ENCODE measurements at places on chromosomes 11 and 22.

- no peak for DNase-seq
These were observed 61.4 kb upstream of the CTSC start for GRCh38 chr11:88398791-88399570.

GRCh38 chr11:79471071-79471844 lies 30.4 kb upstream of the TENM4 start:
- DNase-seq = no peak

GRCh38 chr11:80462211-80462610 lies 1021.4 kb upstream of the TENM4 start:
- no peak for DNase-seq

DNA sequence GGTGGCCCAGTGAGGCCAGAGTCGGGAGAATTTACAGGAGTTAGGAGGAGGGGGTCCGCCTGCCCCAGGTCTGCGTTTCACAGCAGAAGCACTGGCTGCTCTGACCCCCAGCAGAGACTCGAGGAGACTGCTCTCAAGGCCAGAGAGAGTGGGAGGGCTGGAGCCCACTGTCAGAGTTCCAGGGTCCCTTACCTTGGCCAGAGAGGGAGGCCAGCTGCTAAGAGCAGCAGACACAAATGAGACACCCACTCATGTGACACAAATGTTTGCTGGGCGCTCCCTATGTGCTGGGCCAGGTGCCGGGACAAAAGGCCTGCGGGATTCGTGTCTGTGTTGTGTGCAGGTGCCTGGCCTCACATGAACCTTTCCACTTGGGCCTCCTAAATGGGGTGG lies 2.8 kb upstream of the TNFRSF13C start:
- DNase-seq = no peak

DNA sequence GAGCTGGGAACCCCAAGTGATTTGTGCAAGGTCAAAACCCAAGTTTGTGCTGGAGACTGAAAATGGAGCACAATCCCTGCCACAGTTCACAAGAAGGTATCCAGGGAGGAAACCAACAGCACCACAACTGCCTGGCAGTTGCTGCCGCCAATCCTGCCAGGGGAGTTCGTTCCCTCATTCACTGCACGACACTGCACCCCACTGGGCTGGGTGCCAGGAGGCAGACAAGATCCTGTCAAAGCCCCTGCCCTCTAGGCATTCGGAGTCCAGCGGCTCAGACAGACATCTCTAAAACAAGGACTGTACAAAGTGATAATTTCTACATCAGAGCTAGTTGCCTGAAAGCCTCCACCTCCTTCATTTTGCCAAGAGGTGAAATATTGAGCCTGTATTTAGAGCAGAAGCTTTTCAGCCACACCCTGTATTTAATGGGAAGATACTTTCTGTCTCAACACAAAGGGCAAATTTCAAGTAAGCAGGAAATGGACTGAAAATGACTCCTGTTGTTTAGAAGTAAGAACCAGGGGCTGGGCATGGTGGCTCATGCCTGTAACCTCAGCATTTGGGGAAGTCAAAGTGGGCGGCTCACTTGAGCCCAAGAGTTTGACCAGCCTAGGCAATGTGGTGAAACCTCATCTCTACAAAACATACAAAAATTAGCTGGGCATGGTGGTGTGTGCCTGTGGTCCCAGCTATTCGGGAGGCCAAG lies 277.4 kb upstream of the NARS2 start:
- DNase-seq = no peak

GRCh38 chr11:31822927-31823643 lies 12.0 kb upstream of the PAX6 start:
- DNase-seq = no peak

GRCh38 chr11:64533501-64533900 lies 57.5 kb upstream of the SLC22A12 start:
- DNase-seq = no peak

DNA sequence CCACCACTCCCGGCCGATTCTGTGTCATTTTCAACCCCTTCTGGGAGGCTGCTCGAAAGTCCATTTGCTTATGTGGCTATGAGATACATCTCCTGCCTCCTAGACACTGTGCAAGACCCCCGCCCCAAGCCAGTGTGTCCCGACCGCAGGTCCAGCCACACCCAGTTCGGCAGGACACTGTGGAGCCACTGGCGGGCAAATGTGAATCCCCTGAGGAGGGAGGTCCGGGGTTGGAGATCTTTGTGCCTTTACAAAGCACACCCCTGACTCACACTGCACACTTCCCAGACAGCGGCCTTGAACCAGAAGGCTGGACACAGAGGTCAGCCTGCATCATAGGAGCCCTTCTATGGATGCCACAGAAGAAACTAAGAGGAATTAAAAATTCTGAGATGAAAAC lies 17.4 kb downstream of the FXYD6 start:
- no peak for DNase-seq

GRCh38 chr11:15327786-15328231 lies 213.1 kb downstream of the INSC start:
- peak; percentile 77 for DNase-seq

DNA sequence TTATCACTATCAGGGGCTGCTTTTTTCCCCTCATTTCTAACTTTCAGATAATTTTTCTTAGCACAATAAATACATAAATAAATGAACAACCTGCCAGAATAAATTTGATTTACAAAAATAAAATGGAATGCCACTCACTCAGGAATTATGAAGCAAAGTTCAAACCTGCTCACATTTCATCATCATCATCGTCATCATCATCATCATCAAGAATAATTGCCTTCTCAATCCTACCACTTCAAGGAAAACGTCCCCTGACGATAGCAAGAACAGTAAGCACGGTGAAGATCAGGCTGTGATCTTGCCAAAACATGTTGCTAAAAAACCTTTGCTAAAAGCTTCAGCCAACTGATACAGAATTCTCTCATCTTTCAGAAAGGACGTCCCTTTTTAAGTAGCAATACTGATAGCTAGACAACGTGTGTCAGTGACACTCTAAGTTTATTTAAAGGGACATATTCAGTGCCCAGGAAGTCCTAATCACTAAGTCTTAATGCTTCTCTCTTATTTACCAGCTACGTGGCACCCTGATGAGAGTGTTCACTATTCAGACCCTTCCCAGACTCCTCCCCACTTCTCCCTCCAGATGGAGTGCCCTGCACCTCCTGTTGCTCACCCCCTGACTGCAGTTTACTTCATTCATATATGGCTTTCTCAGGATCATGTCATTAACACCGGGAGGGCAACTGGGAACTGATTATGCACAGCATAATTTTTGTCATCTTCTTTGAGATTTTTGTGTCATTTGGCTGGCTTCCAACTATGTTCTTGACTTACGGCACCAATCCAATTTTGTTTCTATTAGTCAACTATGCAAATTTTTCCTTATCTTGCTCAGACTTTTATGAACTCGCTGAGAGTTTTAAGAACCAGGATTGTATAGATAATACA lies 200.1 kb upstream of the GUCY1A2 start:
- DNase-seq = peak; percentile 13

DNA sequence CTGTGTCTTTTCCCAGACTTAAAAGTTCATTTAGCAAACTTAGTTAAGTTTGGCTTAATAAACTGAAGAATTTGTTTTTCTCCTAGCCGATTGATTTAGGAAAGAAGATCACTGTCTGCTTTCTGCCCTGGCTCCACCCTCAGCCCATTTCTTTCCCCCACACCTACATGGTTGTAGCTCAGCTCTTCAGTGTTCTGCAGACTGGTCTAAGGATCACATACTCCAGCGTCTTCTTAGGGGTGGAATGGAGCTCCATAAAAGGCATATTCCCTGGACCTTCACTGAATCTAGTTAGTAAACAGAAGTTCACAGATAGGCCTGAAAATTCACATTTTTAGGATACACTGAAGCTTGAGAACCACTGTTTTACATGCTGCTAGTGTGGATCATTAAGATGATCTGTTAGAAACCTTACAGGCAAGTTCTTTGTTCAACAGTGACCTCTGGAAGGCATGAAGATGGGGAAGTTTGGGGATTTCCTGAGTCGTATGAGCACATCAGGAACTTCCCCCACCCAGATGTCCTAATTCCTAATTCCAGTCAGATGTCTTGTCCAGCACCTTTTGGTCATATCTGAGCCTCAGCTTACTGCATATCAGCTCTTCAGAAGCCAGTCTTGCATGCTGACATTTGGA lies 16.8 kb downstream of the PIWIL4 start:
- DNase-seq = no peak

DNA sequence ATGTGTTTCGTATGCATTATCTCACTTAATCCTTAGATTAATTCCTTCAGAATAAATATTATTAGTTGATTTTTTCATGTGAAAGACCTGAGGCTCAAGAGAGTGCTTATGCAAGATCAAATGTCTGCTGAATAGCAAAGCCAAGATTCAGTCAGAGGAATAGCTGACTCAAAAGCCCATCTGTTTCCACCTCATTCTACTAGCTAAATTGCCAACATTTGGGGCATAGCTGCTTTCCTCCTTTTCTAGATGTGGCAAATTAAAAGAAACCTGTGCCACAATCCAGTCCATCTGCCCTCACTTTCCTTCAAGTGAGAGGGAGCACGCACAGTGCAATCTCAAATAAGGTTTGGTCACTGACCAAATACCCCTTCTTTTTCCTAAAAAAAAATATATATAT lies 121.1 kb downstream of the PAX6 start:
- no peak for DNase-seq

DNA sequence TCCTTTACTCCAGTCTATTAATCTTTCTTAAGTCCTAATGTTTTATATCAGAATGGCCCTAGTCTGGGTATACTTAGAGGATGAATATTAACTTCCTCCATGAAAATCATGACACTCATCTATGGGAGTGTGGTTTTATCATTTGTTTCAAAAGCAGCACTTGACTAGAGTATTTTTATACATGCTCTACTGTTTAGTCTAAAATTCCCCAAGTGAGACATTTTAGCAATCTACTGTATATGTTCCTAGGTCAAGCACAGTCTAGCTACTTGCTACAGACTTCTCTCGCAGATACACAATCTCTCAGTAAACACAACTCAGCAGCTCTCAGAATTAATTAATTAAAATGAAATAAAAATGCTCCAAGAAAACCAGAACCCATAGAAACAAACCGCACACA lies 2.9 kb upstream of the HBB start:
- DNase-seq = no peak

GRCh38 chr11:60788401-60789125 lies 3.4 kb downstream of the MS4A10 start:
- no peak for DNase-seq

- no peak for DNase-seq
These were observed 8.4 kb upstream of the MMP12 start for GRCh38 chr11:102883141-102883540.

DNA sequence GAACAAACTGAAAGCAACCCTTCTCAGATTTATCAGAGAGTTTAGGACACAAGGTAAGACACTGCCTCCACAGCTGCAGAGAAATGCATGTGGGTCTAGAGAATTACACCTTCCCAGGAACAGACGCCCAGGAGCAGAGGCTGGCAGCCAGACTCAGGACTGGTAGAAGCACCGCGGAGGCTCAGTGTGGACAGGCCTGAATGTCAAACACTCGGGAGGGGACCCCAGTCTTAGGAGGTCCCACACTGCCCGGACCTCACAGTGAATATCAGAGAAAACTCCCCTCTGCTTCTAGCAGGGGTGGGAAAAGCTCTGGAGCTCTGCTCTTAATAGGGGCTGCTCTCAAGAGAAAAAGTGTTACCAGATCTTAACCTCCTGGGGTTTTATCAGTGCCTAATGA lies 952.7 kb downstream of the BRD1 start:
- DNase-seq = no peak

DNA sequence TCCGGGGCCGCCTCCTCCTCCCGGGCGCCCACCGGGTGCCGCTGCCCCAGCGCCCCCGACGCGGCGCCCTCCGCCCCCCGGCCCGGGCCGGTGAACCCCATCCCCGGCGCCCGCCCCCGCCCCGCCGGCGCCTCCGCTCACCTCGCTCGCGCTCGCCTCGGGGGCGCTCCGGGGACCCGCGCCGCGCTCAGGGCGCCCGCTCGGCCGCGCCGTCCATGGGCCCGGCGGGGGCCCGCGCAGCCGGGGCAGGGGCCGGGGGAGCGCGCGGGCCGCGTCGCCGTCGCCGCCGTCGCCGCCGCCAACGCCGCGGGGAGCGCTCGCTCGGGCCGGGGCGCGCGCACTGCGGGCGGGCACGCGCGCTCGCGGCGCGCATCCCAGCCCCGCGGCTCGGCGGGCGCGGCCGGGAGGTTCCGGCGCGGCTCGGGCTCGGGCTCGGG lies 293 bp downstream of the DUSP8 start:
- no peak for DNase-seq

- DNase-seq = no peak
These were observed 29.9 kb downstream of the MPPED1 start for GRCh38 chr22:43441751-43442150.

DNA sequence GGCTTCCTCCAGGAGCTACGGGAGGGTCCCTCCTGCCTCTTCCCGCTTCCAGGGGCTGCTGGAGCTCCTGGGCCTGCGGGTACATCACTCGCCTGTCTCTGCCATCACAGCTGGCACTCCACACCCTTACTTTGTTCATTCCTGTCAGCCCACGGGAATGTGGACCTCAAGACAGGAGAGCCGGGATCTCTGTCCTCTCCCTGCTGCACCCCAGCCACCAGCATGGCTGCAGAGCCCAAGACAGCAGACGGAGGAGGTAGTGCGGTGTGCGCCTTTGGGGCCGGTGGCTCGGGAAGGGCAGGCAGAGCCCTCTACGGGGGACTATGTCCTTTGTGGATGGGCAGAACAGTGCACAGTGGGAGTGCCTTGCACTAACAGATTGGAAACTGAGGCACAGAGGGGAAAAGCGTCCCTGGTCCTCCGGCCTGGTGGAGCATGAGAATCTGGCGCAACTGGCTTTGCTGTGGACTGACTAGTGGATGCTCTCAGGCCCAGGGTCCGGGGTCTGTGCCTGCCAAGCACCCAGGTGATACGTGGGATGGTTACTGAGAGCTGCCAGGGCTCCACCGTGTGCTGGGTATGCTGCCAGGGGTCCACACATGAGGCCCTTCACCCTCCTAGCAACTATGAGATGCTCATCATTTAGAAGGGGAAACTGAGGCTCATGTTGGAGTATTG lies 47.3 kb downstream of the IGF2 start:
- no peak for DNase-seq

- no peak for DNase-seq
These were observed 5.7 kb downstream of the DIXDC1 start for GRCh38 chr11:111942829-111943228.

GRCh38 chr22:39316440-39317083 lies 2.9 kb downstream of the RPL3 start:
- peak; percentile 60 for DNase-seq

All from HEK293T (cell line).